Activated CD4-positive, alpha-beta T cell treated with anti-CD3 and anti-CD28 coated beads for 36 hours (primary cell): ENCODE measurements at places on chromosomes 12 and 14. TPM values are rescaled to one million over a fixed set of nuclear protein-coding genes. Genes with fewer than 3 reads are reported as not detected.

The KRT71 gene
- not detected for total RNA-seq

The RIPK3 gene
- 9.4 TPM for total RNA-seq

The KRT83 gene
- total RNA-seq, result not detected

GRCh38 chr12:128783129-128783574 lies 40.6 kb downstream of the SLC15A4 start:
- peak; percentile 70 for DNase-seq
- peak overlapping the region; percentile 61 for H3K4me3 ChIP-seq
- no peaks in the 10 kb centered on the region for H3K27me3 ChIP-seq
- no peaks in the 10 kb centered on the region for H3K36me3 ChIP-seq
- H3K27ac ChIP-seq, result peak overlapping the region; percentile 98
- peaks cover 12% of the 10 kb centered on the region for H3K4me1 ChIP-seq

GRCh38 chr12:59763835-59764234 lies 168.0 kb downstream of the SLC16A7 start:
- no peak for DNase-seq
- H3K4me1 ChIP-seq, result peaks cover 5% of the 10 kb centered on the region
- no peak overlapping the region for H3K4me3 ChIP-seq

- no peak overlapping the region for H3K27ac ChIP-seq
- H3K27me3 ChIP-seq, result peaks cover 2% of the 10 kb centered on the region
- no peak overlapping the region for H3K4me3 ChIP-seq
- H3K36me3 ChIP-seq, result no peaks in the 10 kb centered on the region
- DNase-seq, result no peak
- no peaks in the 10 kb centered on the region for H3K4me1 ChIP-seq
Measured at GRCh38 chr12:21801522-21802288, 27.2 kb upstream of the KCNJ8 start.

- DNase-seq, result no peak
- no peak overlapping the region for H3K4me3 ChIP-seq
- no peak overlapping the region for H3K27ac ChIP-seq
- no peaks in the 10 kb centered on the region for H3K4me1 ChIP-seq
- H3K27me3 ChIP-seq, result peaks cover 13% of the 10 kb centered on the region
Measured at GRCh38 chr12:5808981-5809380, 136.1 kb downstream of the ANO2 start.

GRCh38 chr14:55381040-55381439 lies 30.6 kb downstream of the ATG14 start:
- peak overlapping the region; percentile 77 for H3K27ac ChIP-seq
- peaks cover 35% of the 10 kb centered on the region for H3K4me1 ChIP-seq
- peaks cover 49% of the 10 kb centered on the region for H3K36me3 ChIP-seq
- no peak for DNase-seq
- no peaks in the 10 kb centered on the region for H3K27me3 ChIP-seq
